ENCODE measurements at places on chromosomes 5 and 9.

DNA sequence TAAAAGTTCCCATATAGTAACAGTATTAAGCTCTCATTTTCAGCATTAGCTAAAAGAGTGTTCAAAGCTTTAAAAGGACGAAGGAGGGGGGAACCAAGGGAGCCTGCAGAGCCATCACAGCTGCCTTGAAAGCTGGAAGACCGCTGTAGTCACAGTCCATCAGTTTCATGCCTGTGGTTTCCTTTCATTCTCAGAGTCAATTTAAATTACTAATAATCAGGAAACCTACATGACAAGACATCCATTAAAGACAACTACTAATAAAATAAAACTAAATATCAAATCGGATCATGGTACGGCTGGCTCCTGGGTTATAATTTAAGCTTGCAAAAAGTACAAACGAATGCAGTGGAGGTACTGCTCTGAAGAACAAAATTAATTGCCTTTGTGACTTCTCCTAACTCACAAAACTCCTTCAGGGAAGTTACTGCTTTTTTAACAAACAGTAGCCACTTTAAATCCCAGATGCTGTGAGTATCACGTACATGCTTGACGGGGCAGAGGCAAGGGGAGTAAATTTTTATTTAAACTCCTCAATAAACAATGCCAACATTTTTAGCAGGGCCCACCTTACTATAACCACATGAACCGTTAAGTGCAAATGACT is 213.5 kb downstream of the DENND1A start:
- DNase-seq: no peak

GRCh38 chr5:81759632-81760005 is 8.7 kb upstream of the SSBP2 start:
- DNase-seq: no peak

DNA sequence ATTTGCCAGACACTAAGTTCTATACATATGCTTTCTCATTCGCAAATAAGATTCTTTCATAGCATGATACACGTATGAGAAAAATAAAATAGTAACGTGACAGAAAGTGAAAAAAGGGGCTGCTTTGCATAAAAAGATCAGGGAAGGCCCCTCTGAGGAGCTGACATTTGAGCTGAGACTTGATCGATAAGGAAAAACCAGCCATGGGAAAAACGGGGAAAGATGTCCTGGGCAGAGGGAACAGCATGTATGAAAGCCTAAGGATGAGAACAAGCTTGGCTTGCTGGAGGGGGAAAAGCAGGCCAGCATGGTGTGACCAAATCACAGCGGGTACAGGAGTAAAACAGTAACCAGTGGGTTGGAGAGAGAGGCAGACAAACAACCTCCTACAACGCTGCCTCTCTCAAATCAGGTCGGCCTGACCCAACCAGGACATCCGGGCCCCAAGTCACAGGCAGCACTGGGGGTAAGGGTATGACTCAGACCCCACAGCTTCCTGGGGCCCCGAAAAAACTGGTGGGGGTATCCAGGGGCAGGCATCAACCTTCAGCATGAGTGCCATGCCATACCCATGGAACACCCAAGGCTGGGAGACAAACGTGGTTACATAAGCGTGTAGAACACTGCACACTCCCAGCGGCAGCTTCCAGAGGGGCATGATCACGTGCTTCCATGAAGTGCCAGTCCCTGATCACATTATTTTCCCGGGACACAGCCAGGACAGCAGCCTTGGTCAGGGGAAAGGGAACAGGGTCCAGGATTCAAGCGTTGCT is 2.2 kb downstream of the TNIP1 start:
- DNase-seq: peak; percentile 86

DNA sequence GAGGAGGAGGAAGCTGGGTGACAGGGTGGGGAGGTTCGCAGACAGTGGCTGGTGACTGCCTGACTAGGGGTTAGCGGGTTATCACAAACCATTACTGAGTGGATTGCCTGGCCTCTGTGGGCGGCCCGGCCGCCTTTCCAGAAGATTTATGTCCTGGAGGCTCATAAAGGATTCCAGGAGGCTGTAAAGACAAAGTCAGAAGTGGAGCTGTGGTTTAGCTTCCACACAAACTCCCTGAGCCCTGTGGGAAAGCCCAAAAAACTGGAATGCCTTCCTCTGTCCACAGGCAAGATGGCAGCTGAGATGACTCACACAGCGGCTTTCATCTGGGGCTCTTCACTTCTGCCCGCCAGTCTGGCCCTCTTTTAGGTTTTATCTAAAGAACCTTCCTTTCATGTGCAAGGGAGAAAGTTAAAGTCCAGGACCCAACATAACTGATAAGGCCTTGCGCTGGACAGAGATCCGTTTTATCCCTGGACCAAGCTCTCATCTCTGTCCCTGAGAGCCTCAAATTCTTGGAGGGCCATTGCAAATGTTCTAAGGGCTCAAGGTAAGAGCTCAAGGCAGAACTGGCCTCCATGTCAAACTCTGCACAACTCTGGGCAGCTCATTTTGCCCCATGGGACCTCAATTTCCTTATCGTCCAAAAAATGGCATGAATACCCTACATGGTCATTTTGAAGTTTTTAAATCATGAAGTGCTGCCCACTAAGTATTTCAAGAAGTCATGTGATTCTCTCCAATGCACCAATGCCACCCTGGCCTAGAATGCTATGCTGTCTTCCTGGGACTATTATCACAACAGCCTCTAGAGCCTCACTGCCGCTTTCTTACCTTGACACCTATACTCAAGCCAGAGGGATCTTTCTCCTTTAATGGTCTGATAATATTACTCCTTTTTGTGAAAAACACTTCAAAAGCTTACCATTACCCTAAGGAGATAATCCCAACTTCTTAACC is 249.4 kb upstream of the TRIM32 start:
- DNase-seq: no peak

- DNase-seq: no peak
These were observed 224.7 kb upstream of the GRAMD2B start for GRCh38 chr5:126198531-126198930.

All from stimulated activated CD4-positive, alpha-beta T cell treated with anti-CD3 and anti-CD28 coated beads, Interleukin-15, amount 100 ng/mL, for 24 hours (primary cell).